Smooth muscle cell of the umbilical artery (primary cell): ENCODE measurements at places on chromosomes 5 and 9. TPM values are rescaled to one million over a fixed set of nuclear protein-coding genes. Genes with fewer than 3 reads are reported as not detected.

The LRRC70 gene
- 0.83 and 1.2 TPM in 2 replicates for total RNA-seq

The ZFP62 gene
- total RNA-seq, result 22.6 and 26.3 TPM in 2 replicates

The ZDHHC11B gene
- total RNA-seq, result not detected in 2 replicates

The ZBED3 gene
- total RNA-seq, result 1.3 and 1.5 TPM in 2 replicates

The CORO2A gene
- total RNA-seq, result 0.30 and 0.37 TPM in 2 replicates

The USP20 gene
- 11.3 and 17.7 TPM in 2 replicates for total RNA-seq

The SLC25A2 gene
- 0.28 and 0.30 TPM in 2 replicates for total RNA-seq

The IL4 gene
- total RNA-seq, result not detected in 2 replicates

The GABRP gene
- total RNA-seq, result not detected in 2 replicates

The LIFR gene
- 36.9 and 79.9 TPM in 2 replicates for total RNA-seq

The CARD6 gene
- 2.0 and 4.2 TPM in 2 replicates for total RNA-seq

The ANKRD18A gene
- total RNA-seq, result not detected in 2 replicates

The SSBP2 gene
- 10.4 and 14.7 TPM in 2 replicates for total RNA-seq

The CEMIP2 gene
- total RNA-seq, result 120 and 167 TPM in 2 replicates

The IFNE gene
- total RNA-seq, result 25.8 and 61.8 TPM in 2 replicates

The DIPK1B gene
- 0.30 and 0.51 TPM in 2 replicates for total RNA-seq

The JAKMIP2 gene
- 2.1 and 5.9 TPM in 2 replicates for total RNA-seq

The FBXW5 gene
- total RNA-seq, result 142 and 159 TPM in 2 replicates

The GABBR2 gene
- 0.55 and 0.89 TPM in 2 replicates for total RNA-seq

The NDST1 gene
- 79.0 and 119 TPM in 2 replicates for total RNA-seq

The GALNT12 gene
- total RNA-seq, result 72.3 and 104 TPM in 2 replicates
